ENCODE measurements at places on chromosomes 5 and 9.

DNA sequence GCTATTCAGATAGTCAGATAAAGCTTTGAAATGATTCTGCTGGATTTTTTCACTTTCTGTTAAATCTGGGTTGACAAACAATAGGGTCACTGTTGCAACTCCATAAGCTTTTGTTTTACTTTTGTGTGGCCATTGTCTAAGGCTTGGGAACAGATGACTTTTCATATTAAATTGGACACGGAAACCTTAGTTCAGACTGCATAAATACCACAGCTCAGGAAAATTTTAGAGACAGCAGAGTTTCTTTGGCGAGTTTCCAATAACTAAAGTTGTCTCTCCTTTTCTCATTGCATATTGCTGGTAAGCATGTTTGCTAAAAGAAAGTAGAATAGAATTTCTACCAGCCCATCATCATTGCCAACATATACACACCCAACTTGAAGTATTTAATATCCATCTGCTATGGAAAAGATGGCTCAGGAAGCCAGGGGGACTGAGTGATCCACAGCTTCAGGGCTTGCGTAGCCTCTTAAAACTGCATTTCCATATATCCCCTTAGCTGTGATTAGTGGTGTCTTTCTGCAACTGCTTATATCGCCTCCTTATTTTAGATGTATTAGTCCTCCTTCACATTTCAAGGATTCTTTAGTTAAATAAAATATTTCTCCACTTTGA lies 168.2 kb downstream of the ARHGAP26 start:
- no peak for DNase-seq

GRCh38 chr9:88724331-88724730 lies 189.4 kb downstream of the NXNL2 start:
- no peak for DNase-seq

DNA sequence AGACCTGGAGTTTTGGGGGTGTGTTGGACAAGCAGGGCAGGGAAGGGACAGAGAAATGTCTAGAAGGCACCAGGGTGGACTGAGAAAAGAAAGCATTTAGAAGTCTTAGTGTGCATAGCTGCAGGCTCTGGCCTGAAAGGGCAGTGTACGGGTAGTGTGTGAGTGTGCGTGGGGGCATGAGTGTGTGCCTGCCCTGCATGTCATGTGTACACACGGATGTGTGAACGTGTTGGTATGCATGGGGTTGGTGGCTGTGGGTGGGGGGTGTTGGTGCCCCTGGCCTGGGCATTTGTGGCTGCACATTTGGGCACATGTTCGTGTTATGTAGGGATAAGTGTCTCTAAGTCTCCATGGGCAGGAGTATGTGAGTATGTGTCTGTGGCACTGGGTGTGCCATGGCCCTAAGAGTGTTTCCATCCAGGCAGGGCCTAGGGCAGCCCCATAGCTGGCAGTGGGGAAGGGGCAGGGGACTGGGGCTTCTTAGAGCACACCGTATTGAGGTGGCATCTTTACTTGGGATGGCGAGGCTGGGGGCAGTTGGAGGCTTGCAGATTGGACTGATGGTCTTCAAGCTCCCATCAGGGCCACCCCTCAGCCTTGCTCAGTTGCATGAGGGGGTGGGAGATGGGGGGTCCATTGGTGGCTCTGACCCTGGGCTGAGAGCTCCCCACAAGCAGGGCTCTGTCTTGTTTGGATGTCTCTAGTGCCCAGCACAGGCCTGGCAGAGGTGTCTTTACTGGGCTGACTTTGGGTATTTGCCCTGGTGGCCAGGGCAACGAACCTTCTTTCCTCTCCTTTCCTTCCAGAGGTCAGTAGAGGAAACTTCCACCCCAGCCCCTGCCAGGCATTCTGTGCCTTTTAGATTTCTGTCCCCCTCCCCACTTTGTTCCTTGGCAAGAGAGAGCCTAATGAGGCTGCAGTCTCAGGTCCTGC lies 15.0 kb downstream of the PSD2 start:
- DNase-seq = no peak

- no peak for DNase-seq
Observed at GRCh38 chr5:81115261-81115660, 117.9 kb upstream of the CKMT2 start.

- no peak for DNase-seq
Observed at GRCh38 chr9:79430619-79431018, 141.1 kb upstream of the TLE4 start.

DNA sequence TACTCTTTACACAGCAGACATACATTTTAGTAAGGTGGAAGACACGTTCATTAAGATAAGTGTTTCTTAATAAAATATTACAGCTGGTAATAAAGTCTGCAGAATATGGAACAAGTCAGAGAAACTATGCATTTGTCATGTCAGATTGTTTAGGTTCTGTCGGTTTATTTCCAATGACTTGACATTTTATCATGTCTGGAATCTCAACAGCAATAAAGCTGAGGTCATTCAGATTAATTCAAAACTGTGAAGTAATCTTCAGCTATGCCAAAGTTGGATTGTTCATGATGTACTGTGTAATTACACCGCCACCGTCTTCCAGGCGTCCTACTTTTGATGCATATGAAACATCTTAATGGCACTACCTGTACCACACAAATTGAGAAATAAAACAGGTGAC lies 1032.6 kb downstream of the CDH12 start:
- DNase-seq = no peak

DNA sequence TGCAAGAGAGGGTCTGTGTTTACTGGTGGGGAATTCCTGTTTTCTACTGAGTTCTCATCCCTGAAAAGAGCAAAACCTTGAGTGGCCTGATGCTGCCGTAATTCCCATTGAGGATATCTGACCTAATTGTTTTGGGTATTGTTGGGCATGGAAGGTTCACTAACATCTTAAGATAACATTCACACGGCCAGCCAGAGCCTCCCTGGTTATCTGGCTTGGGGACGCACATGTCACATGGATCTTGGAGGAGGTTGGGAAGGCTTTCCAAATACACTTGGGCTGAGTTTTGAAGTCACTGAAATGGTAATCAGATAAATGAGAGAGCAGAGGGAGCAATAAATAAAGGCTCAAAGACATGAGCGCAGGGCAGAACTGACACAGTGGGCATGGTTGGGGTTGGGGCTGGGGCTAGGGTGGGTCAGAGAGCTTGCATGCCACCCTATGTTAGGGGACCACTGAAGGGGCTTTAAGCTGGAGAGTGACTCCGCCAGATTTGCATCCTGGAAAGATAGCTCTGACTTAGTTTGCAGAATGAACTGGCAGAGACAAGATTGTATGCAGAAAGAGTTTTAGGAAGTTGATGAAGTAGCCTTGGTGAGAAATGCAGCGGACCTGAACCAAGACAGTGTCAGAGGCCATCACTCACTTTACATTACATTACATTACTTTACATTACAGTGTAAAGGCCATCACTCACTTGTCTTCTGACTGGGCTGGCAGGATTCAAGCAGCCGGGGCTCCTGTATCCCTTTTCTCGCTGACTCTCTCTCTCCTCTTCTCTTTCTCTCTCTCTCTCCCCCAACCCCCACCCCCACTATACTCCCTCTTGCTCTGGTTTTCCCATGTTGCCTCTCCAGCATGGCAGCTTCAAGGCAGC lies 24.2 kb downstream of the SLC1A1 start:
- no peak for DNase-seq

DNA sequence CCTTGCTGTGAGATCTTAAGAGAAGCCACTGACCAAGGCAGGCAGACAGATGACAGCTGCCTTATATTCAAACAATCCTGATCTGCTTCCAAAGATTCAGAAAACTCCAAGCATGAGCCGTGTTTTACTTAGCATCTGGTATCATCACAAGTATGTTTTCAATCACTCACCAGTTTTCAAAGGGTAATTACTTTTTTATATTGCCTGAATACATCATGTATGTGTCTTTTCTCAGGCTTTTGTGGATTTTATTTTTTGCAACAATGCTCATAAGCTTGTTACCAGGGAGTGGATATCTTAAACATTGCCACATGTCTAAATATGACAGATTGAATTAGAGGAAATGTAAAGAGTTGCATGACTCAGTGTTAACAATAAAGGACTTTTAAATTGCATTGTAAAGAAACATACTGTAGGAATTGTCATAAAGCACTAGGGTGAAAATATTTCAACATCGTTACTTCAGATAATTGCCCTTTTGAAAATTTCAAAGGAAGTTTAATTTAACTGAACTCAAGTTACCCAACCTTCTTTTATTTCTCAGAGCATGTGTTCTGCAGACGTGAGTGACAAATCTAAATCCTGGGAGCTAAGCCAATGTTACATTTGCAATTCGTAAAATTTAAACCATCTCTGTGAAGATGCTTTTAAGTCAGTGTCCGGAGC lies 326.1 kb downstream of the PLK2 start:
- no peak for DNase-seq

GRCh38 chr9:110599468-110599867 lies 19.9 kb upstream of the SVEP1 start:
- no peak for DNase-seq

- no peak for DNase-seq
Observed at GRCh38 chr5:176365351-176366231, at the start of gene ARL10. ARL10 (plus strand) TSS chr5:176365487; CDS start chr5:176365564, 77 bp downstream.

GRCh38 chr9:4762886-4763541 lies 22.0 kb upstream of the AK3 start:
- peak; percentile 6 for DNase-seq

DNA sequence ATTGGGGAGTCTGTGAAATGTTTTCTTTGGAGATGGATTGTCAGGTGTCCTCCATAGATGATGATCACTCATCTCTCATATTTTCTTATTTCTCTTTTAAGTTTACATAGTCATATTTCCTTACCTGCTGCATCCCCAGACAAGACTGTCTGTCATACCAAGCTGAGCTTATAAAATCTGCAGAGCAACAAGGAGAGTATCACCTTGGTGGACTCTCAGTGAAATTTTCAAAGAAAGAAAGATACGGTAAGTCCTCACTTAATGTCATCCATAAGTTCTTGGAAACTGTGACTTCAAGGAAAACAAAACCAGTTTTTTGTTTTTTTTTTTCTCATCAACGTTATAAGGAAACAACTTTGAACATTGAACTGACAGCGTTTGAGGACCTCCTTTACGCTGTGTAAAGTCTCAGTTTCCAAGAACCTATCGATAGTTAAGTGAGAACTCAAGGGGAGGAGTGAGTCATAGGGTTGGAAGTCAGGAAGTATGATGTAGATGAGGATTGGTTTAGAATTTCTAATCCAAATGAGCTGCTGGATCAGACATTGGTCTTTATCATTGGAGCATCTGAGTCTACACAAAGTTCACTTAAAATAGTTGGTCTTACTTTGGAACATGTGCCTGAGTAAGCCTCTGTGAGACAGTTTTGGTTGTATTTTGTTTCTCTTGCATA lies 45.5 kb downstream of the SPIN1 start:
- DNase-seq = no peak

GRCh38 chr5:107610798-107611197 lies 59.9 kb downstream of the EFNA5 start:
- DNase-seq = no peak

DNA sequence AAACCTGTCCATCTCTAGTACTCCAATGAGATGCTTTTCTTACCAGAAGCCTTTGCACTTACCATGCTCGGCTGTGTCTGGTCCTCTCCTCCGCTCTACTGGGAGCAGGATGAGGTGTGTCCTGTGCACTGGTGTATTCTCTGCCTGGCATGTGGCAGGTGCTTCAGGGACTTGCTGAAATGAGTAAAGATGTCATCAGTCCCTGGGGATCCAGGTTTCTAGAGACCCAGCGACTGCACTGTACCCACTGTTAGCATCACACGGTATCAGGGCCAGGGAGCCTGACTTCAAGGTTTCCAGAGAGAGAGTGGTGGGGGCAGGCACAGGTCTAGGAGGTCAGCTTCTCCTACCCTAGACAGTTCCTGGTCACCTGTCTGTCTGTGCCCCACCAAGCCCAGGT lies 10.5 kb downstream of the PTTG1 start:
- no peak for DNase-seq

GRCh38 chr9:32738501-32739172 lies 44.7 kb upstream of the TMEM215 start:
- DNase-seq = no peak

DNA sequence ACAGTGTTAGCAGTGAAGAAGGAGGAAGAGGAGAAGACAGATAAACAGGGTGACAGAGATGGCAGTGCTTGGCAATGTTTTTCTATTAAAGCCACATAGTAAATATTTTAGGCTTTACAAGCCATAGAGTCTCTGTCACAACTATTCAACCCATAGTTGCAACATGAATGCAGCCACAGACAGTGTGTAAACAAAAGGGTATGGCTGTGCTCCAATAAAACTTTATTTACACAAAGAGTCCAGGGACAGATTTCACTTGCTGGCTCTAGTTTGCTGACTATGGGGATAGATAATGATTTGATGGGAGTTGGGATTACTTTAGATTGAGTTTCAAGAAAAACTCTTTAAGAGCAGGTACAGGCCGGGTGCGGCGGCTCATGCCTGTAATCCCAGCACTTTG lies 224.8 kb upstream of the SEMA6A start:
- DNase-seq = no peak

- DNase-seq = no peak
Observed at GRCh38 chr9:97459326-97459725, 42.1 kb upstream of the TMOD1 start.

GRCh38 chr9:17045381-17045940 lies 89.4 kb upstream of the CNTLN start:
- no peak for DNase-seq

GRCh38 chr9:4193391-4193790 lies 106.5 kb downstream of the GLIS3 start:
- no peak for DNase-seq

- DNase-seq = no peak
Observed at GRCh38 chr5:76351577-76351976, 51.5 kb upstream of the IQGAP2 start.

GRCh38 chr5:141954194-141954593 lies 3.8 kb downstream of the PCDH12 start:
- no peak for DNase-seq

DNA sequence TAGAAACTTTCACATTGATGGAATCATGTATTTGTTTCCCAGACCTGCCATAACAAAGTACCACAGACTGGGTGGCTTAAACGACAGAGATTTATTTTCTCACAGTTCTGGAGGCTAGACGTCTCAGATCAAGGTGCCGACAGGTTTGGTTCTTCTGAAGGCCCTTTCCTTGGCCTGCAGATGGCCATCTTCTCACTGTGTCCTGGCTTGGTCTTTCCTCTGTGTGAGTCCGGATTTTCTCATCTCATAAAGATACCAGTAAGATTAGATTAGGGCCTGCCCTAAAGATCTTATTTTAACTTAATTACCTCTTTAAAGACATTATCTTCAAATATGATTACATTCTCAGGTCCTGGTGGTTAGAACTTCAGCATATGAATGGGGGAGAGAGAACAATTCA lies 5.8 kb downstream of the USP20 start:
- DNase-seq = no peak

- no peak for DNase-seq
Observed at GRCh38 chr9:1492156-1492555, 442.0 kb downstream of the DMRT2 start.

- no peak for DNase-seq
Observed at GRCh38 chr9:99561961-99562565, 259.6 kb upstream of the NR4A3 start.

DNA sequence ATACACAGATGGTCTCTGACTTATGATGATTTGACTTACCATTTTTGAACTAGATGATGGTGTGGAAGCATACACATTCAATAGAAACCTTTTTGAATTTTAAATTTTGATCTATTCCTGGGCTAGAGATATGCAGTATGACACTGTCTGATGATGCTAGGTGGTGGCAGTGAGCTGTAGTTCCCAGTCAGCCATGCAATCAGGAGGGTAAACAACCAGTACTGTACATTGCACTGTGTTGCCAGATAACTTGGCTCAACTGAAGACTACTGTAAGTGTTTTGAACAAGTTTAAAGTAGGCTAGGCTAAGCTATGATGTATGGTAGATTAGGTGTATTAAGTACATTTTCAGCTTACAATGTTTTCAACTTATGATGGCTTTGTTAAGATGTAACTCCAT lies 859.1 kb upstream of the ARRDC3 start:
- no peak for DNase-seq
